Stimulated activated CD4-positive, alpha-beta T cell treated with anti-CD3 and anti-CD28 coated beads, TNF-alpha, amount 100 ng/mL, for 4 hours (primary cell): ENCODE measurements at places on chromosomes 11 and 22.

GRCh38 chr11:65777241-65777640, 3.5 kb downstream of the AP5B1 start:
- DNase-seq = no peak

DNA sequence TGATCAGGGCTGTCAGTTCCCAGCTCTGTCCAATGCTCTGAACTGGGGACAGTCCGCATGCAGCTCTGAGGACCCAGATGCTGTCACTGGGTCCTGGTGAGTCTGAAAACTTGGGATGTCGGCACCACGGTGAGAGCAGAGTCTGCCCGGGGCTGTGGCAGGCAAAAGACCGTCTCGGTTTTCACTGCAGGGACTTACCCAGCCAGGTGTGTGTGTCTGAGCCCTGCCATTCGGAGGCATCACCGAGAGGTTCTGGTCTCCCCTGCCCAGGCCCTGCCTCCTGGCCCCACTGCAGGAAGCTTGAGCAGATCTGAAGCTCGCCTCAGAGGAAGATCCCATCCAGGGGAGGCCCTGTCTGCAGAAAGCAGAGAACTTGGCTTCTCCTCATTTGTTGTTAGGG, 5.2 kb downstream of the TP53AIP1 start:
- DNase-seq = no peak

DNA sequence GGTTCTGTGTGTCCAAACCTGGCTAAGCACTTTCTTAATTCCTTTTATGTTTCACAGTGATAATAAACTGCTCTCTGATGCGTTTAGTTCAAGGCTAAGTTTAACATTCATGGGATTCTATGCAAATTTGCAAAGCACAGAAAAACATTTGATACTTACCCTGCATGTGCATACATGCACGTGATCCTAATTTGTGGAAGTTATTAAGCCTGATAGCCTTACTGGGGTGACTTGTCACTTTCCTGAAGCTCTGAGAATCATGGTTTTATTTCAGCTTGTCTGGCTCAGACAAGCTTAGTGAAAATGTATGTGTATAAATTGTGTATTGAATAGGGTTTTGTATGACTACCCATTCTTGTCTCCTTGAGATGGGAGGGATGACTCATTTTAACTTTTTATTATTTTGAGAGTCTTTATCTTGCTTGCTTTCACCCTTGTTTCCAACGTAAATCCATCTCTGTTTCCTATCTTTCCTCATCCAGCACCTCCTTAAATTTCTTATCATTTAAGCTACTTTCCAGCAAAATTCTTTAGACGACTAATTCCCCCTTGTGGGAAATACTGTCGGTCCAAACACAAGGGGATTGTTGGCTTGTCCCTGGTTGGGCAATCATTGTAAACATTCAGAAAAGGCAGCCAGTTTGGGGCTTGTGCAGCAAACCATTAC, 167.1 kb downstream of the C11orf91 start:
- no peak for DNase-seq

DNA sequence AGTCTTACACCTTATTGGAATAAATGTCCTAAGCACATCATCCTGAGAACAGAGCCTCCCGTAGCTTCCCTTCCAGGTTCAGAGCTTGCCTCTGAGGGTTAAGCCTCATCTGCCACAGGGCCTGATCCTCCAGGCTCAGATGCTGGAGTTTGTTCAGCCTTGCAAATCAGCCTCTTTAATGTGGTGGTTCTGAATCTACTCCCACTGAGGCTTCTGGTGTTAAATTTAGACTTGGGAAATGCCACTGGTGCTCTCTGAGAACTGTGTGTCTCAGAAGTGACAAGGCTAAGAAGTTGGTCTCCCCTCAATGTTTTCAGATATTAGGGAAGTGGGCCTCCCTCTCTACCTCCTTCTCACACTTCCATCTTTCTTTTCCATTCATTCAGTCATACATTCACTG, 68.7 kb downstream of the CCDC81 start:
- no peak for DNase-seq

GRCh38 chr11:125446279-125446678, 49.8 kb downstream of the FEZ1 start:
- no peak for DNase-seq
